ENCODE measurements at places on chromosomes 6 and 20.

DNA sequence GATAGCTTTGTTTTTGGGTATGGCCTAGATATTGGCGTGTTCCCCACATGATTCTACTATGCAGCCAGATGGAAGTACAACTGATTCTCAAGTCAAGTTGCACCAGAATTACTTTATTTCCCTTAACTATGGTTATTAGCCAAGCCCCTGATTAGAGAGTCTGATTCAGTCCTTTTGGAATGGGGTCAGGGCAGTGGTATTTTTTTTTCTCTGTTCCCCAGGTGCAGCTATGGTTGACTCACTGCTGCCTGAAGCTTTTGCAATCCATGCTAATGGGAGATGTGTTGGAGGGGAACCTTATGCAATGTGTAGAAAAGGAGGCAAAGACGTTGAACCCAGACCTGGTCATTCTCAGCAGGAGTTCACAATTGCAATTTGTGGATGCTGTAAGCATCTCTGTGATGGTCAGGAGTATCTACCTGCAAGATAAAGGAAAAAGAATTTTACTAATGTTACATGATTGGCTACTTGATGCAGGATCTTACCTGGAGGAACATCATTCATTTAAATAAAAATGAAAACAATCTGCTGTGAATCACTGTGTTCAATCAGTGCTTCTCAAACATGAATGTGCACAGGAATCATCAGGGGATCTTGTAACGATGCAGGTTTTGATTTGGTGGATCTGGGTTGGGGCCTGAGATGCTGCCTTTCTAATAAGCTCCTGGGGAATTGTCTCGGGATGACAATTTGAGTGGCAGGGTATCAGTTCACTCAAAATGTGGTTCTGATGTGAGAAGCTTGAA lies 49.4 kb downstream of the PFDN4 start:
- peak; percentile 60 for DNase-seq

DNA sequence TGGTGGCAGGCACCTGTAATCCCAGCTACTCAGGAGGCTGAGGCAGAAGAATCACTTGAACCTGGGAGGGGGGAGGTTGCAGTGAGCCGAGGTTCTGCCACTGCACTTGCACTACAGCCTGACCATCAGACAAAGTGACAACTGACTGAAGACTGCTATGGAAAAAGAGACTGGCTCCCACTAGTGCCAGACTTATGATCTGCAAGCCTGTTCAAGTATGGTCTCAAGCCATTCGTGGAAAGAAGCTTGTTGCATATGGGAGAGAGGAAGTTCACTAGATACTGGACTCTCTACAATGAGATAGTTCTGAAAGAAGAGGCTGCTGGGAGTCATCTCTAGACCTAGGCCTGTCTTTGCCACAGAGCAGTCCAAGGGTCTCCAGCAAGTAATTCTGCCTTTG lies 26.7 kb downstream of the MDN1 start:
- DNase-seq: no peak

GRCh38 chr20:57426271-57426689 lies 35.1 kb downstream of the RBM38 start:
- no peak for DNase-seq

GRCh38 chr20:9480066-9480465 lies 34.3 kb upstream of the LAMP5 start:
- no peak for DNase-seq

DNA sequence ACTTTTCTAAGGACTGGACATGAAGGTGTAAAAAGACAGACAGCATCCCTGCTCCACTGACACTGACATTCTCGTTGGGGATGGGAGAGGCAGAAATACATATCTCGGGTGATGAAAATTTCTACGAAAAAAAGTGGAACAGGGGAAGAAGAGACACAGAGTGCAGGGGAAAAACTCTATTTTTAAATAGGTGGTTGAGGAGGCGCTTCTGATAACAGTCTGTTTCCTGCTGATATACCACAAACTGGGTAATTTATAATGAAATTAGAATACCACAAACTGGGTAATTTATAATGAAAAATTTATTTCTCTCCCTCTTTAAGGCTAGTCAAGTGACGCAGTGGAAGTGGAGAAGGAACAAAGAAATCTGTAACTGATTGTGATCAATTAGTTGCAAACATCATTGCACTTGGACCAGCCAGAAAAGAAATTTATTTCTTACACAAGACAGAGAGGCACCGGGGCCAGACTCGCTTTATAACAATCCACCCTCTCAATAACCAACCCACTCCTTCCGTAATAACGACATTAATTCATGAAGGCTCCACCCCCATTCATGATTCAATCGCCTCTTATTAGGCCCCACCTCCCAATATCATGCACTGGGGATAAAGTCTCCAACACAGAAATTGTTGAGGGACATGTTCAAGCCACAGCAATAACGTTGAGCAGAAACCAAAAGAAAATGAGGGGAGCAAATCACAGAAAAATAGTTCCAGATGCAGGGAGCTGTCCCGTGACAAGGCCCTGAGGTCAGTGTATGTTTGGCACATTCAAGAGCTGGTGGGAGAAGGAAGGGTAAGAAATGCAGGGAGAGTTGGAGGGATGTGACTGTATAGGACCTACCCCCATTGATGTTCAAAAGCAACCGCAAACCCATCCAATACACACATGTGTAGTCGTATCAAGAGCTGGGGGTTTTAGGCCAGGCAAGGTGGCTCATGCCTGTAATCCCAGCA lies 6.6 kb upstream of the SRSF6 start:
- DNase-seq: no peak

DNA sequence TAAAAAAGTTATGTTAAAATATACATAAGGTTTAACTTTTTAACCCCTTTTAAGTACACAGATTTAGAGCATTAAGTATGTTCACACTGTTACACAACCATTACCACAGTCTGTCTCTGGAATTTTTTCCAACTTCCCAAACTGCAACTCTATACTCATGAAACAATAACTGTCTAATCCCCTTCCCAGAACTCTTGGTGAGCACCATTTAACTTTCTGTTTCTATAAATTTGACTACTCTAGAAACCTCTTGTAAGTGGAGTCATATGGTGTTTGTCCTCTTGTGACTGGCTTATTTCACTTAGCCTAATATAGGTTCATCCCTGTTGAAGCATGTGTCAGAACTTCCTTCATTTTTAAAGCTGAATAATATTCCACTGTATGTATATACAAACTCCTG lies 98.1 kb downstream of the MAP3K7 start:
- no peak for DNase-seq

GRCh38 chr20:57753332-57754164 lies 43.7 kb upstream of the PMEPA1 start:
- no peak for DNase-seq

DNA sequence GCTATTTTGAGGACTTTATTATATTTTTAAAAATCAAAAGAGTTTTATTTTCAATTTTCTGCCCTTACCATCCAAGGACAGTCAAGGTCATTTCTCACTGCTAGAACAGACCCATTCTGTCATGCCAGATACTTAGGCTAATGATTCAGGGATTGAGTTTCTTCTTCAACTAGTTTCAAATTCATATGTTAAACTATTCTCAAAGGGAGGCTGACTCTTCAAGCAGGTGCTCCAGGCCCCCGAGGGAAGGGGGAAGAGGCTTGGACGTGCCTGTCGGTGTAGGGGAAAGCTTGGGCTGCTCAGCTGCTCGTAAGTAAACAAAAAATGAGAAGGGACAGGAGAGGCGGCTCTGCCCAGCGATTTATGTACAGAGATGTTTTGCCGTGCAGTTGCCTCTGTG lies 69.4 kb upstream of the MYLIP start:
- DNase-seq: no peak

DNA sequence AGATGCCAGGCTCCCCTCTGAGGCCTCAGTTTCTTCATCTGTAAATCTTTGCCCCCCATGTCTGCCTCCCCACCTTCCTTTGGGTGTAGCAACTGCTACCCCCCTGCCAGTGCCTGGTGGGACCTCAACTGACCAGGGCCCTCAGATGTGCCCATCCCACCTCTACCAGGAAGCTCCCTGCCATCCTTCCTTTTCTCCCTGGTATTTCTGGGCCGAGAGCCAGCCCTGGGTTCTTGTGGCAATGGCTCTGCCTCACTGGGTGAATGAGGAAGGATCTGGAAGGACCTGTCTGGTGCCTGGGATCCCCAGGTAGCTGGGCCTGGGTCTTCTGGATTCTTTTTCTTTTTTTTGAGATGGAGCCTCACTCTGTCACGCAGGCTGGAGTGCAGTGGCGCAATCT lies 141.1 kb upstream of the RNF24 start:
- no peak for DNase-seq

- no peak for DNase-seq
Observed at GRCh38 chr20:57653910-57654309, 33.7 kb upstream of the ZBP1 start.

DNA sequence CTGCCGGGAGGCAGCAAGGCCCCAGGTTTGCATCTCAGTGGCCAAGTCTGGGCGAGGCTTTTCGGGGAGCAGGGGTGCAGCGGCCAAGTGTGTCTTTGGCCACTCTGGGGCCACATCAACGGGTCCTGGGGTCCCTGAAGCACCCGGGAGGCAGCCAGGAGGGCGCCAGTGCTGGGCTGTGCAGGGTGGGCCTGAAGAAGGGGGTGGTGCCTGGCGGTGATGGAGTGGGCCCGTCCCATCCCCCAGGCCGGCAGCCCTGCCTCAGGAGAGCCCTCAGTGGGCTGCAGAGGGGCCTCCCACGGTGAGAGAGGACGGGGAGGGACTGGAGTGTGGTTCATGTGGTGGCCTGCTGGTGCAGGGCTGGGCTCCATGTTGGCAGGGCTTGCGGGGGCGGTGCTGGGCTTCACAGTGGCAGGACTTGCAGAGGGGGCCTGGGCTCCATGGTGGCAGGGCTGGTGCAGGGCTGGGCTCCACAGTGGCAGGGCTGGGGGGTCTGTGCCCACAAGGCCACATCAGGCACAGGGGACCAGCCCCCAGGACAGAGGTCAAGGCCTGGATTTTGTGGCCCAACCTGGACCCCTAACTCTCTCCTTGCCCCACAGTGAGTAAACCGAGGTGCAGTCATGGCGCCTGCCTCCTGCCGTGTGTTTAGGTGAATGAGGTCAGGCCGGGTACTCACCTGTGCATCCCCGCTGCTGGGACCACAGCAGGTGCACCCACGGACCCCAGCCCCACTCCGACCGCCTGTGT lies 10.5 kb upstream of the BHLHE23 start:
- DNase-seq: no peak

DNA sequence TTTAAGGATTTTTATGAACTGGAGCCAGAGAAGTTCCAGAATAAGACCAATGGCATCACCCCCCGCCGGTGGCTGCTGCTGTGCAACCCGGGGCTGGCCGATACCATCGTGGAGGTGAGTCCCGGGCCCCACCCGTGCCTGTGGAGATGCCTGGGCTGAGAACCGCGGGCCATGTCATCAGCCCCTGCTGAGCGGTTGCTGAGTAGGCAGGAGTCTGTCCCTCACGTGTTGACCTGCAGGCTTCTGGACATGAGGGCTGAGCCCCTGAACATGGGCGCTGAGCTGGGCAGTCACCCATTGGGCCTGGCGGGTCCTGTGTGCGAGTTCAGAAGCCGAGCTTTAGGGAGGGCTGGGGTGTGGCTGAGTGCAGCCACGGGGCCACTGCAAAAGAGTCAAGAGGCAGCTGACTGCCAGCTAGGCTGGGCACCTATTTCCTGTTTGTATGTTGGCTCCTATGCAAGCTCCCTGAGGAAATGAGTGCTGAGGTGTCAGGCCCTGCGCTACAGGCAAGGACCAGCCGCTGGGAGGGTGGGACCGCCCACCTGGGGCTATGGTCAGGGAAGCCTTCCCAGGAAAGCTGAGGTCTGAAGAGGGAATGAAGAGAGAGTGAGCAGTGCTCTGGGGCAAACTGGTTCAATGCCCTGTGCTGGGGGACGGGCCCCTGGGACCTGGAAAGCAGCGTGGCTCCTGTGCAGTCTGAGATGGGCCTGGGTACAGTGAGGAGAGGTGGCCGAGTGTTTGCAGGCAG lies 34.3 kb downstream of the PYGB start:
- no peak for DNase-seq

DNA sequence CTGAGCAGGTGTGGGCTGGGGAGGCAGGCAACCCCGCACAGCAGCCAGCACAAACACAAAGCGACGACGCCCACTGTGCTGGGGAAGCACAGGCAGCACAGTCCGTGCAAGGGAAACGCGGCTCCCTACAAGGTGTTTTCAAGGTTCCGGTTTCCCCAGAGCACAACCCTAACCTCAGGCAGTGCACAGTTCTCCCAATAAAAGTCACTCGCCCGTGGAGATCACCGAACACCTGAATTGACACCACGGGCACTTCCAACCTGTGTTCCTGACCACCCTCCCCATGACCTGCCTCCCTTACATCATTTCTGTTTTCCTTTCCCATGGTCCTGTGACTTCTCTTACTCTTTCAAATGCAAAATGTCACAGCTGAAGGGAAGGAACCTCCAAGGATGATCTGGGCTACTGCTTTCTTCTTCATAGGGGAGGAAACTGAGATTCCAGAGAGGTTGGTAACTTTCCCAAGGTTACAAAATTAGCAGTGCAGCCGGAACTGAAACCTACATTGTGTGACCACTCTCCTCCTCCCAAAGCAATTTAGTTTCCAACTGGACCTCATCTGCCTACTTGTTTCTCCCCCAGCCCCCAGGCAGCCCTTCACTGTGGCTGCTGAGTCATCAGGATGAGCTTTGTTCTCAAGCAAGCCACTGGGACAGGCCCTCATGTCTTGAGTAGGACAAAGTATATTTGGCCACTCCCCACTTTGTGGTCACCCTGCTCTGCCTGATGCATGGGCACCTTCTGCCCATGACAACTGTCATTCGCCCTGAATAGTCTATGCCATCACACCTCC lies 125.3 kb downstream of the ATXN1 start:
- no peak for DNase-seq

GRCh38 chr6:63355632-63356031 lies 35.8 kb upstream of the LGSN start:
- DNase-seq: no peak

DNA sequence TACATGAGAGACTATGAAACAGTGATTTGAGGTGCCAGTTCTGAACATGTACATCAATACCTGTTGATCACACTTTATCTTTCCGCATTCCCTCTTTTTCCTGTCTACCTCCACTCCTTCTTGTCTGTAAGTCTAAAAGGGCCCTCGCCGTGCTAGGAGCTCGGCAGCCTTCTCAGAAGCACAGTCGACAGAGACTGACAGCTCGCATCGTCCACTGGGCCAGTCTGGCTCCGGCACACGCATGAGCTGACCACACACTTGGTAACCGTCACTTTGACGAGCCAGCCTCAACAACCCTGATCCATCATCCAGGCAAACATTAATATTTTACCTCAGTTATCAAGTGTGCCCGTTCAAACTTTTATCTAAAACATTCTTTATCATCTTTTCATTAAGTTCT lies 265.3 kb downstream of the TFAP2A start:
- no peak for DNase-seq

- no peak for DNase-seq
Observed at GRCh38 chr6:98831057-98831958, 3.1 kb upstream of the POU3F2 start.

DNA sequence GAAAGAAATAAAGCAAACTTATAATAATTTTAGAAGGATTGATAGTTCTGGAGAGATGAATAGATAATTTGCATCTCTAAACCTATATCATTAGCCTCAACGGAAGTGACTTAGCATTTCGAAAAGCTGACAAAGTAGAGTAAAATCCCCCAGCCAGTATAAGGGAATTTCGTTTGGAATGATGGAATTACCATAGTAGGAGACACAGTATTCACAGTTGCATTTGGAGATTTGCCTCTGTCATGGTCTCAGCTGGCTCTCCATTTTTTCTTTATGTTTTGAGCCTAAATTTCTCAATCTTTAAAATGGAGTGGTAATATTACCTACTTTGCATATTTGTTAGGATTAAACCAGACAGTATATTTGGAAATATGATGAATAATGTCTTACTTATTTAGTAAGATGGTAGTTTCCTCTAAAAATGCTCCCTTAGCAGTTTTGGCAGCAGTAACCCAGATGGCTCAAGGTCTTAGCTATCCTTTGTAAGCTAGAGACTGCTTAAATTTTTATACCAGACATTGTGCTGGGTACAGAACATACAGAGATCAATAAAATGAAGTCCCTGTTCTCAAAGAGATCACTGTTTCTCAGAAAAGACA lies 58.2 kb downstream of the SMAP1 start:
- DNase-seq: peak; percentile 2

All from retinal pigment epithelial cell (primary cell).